ENCODE measurements at places on chromosomes 12 and 14.

- DNase-seq: no peak
Observed at GRCh38 chr14:21399311-21399870, 15.6 kb upstream of the SUPT16H start.

- DNase-seq: peak; percentile 67
Observed at GRCh38 chr12:48189331-48190125, 6.1 kb downstream of the CCDC184 start.

DNA sequence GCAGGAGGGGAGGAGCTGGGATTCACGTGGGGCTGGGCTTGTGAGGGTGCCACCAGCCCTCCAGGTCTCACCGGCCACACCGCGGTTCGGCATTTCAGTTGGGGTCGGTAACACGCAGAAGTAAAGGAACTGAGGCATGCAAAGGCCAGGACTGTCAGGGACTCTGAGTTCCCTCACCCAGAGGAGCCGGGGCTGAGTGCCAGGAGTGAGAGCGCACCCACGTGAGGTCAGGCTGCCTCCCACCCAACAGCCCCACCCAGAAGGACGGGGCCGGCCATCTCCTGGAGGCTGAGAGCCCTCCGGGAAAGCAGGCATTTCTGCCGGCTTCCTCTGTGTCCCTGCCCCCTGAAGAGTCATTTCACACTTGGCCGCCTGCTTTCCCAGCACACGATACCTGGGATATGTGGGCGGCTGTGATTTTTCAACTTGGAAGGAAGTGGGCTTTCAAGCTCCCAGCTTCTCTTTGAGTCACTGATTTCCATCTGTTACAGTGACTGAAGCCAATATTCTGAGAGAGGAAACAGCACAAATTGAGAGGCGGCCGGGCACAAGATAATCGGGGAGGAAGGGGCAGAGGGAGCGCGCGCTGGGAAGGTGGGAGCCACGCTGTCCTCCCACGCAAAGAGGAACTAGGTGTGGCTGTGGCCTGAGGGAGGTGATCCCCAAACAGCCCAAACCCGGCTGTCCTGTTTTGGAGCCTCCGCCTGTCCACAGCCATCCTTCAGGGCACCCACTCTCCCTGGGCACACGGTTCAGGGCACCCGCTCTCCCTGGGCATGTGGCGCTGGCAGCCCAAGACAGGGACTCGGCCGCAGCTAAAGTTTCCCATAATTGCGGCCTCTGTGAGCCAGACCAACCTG lies 19.0 kb downstream of the GALNT9 start:
- no peak for DNase-seq

- DNase-seq: no peak
Observed at GRCh38 chr12:33596814-33597213, 157.2 kb upstream of the SYT10 start.

DNA sequence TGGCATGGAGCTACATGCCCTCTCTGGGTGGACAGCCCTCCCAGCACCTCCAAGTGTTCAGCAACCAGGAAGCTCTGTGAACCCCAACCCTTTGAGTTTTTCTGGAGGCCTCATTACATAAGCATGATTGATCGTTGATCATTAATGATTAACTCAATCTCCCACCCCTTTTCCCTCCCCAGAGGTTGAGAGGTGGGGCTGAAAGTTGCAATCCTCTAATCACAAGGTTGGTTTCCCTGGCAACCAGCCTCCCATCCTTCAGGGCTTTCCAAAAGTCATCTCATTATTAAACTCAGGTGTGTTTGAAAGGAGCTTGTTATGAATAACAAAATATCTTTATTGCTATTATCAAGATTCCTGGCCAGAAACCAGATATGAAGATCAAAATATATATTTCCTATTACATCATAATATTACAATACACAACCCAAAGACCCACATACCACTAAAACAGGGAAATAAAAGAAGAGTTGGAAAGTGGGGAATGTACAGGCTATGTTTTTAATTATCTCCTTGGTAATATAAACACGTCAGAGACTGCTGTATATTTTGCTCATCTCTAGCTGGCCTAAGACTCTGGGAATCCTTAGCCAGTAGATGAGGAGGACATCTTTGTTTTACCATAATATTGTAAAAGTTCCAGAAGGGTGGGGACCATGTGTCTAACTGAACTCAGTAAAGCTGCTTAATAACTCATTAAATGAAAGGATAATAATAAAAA lies 73.6 kb downstream of the SSPN start:
- DNase-seq: no peak

DNA sequence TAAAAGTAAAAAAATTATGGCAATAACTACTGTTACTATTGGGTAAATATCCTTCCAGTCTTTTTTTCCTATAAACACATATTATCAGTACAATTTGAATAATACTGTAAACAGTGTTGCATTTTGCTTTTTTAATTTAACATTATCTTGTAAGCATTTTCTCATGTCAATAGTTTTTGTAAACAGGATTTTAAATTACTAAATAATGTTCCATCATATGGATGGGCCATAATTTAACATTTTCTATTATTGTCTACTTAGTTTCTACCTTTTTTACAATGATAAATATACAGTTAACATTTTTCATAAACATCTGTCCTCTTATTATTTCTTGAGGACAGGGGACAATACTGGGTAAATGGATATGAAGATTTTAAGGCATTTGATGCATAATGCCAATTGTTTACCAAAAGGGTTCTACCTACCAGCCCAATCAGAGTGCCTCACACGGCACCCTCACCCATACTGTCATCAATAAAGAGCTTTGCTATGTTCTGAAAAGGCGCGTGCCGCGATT lies 759 bp upstream of the ACVR1B start:
- no peak for DNase-seq

DNA sequence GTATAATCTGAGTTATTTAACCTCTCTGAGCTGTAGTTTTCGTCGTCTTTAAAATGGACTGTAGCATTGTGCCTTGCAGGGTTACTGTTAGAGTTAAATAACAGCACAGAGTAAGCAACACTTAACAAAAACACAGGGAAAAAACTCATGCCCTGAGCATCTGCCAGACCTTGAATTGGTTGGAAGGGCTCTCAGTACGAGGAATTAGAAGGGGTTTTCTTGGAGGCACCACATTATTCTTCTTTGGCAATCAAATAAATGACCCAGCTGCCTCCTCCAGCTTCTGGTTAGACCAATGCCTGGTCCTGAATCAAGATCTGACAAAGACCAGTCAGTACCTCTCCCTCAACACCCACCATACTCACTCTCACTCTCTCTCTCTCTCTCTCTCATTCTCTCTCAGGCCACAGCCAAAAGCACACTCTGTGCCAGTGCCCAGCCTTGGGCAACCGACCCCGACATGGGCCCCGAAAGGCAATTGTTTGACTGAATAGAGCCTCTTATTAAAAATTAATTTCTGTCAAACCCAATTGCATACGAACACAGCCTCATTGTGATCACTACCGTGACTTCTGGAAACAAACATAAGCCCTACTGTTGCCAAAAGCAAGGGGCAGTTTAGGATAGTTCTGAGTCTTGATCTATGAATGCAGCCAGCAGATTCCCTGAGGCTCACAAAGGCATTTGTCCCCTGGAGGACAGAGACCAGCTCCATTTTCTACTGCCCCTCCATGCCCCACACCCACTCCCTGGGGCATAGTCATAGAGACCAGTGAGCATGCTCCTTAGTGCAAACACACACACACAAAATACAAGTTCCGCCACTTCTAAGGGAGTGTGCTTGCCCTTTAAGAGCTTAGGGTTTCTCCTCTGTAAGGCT lies 23.9 kb downstream of the DUSP6 start:
- DNase-seq: no peak

GRCh38 chr12:53313996-53314395 lies 7.4 kb downstream of the AAAS start:
- DNase-seq: no peak

DNA sequence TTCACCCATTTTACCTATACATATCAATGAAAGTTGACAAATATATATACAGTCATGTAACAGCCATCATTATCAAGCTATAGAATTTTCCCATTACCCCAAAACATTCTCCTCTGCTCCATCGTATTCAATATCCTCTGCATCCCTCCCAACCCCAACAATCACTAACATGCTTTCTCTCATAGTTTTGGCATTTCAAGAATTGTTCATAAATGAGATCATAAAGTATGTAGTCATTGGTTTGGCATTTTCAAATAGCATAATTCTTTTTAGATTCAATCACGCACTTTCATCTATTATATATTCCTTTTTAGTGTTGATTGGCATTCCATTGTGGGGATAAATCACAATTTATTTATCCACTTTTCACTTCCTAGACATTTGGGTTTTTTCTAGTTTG lies 866.0 kb upstream of the TMEM132C start:
- DNase-seq: no peak

GRCh38 chr12:88775742-88776151 lies 195.5 kb upstream of the KITLG start:
- DNase-seq: no peak

- DNase-seq: no peak
Observed at GRCh38 chr12:84955298-84955697, 42.7 kb upstream of the SLC6A15 start.

- no peak for DNase-seq
Observed at GRCh38 chr12:123731596-123731995, 19.4 kb downstream of the ATP6V0A2 start.

GRCh38 chr14:30312214-30312613 lies 246.7 kb upstream of the G2E3 start:
- DNase-seq: no peak

DNA sequence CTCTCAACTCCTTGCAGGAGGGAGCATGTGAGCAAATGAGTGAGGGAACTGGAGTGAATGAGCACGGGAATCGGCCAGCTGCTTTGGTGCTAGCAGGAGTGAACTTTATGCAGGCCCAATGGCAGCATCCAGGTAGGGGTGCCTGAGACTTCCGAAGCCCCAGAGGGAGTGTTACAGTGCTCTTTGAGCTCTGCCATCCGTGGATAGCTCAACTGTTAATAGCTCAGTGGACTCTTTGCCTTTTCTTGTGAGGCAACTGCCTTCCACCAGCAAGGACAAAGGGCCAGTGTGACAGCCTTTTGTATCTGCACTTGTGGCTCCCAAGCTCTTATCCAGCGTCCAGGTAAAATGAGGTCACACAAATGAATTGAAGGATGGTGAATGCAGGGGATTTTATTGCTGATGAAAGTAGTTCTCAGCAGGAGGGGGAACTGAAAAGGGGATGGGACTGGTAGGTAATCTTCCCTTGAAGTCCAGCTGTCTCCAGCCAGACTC lies 12.9 kb downstream of the CREBL2 start:
- DNase-seq: no peak

GRCh38 chr14:38254571-38255407 lies 1.1 kb downstream of the CLEC14A start:
- DNase-seq: no peak

DNA sequence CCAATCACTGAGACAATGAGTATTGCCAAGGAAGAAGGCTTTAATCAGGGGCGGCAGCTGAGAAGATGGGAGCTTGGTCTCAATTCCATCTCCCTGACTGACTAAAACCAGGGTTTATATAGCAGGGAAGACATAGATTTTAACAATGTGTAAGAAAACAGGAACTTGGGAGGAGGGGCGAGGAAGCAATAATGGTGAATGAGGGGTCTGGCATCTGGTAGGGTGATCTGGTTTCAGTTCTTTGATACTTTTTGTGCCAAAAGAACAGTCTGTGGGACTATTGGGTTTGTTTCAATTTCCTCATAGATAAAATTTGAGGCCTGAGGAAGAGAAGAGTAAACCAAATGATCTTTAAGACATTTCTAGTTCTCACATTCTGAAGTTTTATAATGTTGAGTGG lies 49.2 kb downstream of the FUT8 start:
- no peak for DNase-seq

GRCh38 chr14:104139460-104140212 lies 1.2 kb downstream of the KIF26A start:
- DNase-seq: no peak

GRCh38 chr12:127742231-127742630 lies 524.7 kb upstream of the TMEM132C start:
- no peak for DNase-seq

- no peak for DNase-seq
Observed at GRCh38 chr14:68634332-68634731, 158.5 kb downstream of the ZFP36L1 start.

DNA sequence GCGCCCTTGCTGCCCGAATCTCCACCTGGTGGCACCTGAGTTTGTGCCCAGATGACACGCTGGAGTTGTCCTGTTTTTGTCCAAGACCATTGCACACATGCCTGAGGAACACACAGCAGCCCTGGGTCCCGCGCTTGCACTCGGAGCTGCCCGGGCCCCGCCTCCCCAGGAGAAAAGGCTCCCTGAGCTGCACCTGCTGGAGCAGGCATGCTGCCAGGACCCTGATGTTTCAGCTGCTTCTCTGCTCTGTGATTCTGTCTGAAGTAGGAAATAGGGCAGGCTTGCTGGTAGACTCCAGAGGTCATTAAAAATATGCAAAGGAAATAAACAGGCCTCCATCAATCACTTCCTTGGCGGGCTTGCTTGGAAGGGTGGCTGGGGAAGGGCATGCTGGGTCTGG lies 271.6 kb downstream of the CACNA1C start:
- DNase-seq: no peak

DNA sequence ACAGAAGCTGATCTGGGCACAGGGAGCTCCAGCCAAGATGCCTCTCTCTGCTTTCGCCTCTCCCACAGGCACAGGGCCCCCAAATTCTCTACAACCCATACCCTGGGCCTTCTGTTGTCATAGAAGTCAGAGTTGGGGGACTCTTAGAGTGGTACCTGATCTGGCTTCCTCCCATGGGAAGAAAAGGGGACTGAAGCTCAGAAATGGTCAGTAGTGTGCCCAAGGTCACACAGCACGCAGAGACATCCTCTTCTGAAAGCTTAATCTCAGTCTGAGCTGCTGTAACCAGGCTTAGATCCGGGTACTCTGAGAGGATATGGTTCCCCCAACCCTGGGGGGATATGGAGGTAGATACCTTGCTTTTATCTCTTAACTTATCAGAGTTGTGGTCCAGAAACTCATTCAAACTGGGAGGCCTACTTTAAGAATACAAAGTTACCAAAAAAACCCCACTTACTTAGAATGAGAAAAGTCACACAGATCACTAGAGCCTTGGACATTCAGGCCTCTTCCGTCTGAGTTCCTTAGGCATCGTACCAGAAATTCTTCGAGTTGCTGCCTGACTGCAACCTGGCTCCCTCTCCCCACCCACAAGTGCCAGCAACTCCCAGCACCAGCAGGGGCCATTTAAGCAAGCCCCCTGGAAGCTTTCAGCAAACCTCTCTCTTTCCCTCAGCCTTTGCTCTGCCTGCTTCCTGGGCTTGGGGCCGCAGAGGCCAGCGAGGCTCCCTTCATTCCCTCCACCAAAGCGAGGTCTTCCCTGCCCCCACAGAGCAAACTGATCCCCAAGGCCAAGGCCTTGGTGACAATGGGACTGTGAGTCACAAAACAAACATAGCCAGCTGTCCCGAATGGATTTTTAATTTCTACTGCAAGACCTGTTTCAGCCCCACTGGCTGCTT lies 13.9 kb downstream of the KRT7 start:
- DNase-seq: no peak

GRCh38 chr12:64400041-64400440 lies 4.2 kb upstream of the XPOT start:
- DNase-seq: no peak

- DNase-seq: no peak
Observed at GRCh38 chr14:81436296-81437138, 36.4 kb upstream of the STON2 start.

GRCh38 chr14:22650046-22650739 lies 6.0 kb upstream of the OR6J1 start:
- no peak for DNase-seq

GRCh38 chr12:21500786-21501257 lies 613 bp downstream of the RECQL start:
- peak; percentile 14 for DNase-seq

- DNase-seq: peak; percentile 92
Observed at GRCh38 chr12:121240484-121241101, 30.7 kb downstream of the P2RX4 start.

Data from CD4-positive, alpha-beta T cell (primary cell).